ENCODE measurements at places on chromosomes 16 and 17.

GRCh38 chr17:29140631-29141513, 39.3 kb downstream of the MYO18A start:
- DNase-seq: peak; percentile 79

DNA sequence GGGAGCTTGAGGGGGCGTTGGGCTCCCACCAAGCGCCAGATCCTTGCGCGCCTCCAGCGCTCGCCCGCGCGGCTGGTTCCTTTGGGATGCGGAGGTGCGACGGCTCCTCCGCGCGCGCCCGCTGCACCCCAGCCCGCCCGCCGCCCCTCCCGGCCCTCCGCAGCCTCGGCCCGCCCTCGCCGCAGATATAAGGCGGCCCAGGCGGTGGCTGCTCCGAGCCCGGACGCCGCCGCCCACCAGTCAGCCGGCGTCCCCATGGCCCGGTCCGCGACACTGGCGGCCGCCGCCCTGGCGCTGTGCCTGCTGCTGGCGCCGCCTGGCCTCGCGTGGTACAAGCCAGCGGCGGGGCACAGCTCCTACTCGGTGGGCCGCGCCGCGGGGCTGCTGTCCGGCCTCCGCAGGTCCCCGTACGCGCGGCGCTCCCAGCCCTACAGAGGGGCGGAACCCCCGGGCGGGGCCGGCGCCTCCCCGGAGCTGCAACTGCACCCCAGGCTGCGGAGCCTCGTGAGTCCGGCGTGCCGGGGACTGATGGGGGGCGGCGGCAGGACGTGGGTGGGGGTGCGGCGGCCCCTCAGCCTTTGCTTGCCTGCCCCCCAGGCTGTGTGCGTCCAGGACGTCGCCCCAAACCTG, at the start of gene NPB:
NPB (plus strand) TSS at position 216 of the 630 bp plus-strand sequence; CDS start at position 256, 40 bp downstream.
- peak; percentile 24 for DNase-seq

GRCh38 chr16:56691885-56692284, 9.6 kb downstream of the MT1X start:
- DNase-seq: no peak

DNA sequence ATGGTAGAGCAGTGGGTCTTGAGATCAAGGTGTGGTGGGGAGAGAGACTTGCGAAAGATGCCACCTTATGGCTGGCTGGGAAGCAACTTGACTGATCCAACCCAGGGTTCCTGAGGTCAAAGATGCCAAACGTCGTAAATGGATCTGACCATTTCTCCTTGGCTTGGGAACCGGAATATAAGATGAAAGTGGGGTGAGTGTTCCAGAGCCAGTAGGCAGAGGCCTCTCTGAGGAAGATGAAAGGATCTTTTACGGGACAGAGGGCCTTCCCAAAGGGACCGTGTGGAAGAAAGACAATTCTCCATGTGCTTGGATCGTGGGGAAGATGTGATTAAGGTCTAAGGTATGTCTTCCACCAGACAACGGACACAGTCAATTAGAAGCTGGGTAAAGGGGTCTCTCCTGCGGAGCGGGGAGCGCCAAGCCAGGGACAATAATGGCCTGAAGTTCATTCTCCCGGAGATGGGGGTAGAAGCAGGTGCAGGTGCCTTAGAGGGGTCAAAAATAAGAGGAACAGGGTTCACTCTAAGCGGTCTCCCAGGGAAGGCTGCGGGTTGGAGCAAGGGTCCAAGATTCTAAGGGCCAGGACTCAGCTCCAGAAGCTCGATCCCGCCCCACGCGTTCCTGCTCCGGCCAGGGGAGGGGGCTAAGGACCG, 800 bp downstream of the FXR2 start:
- DNase-seq: peak; percentile 31

DNA sequence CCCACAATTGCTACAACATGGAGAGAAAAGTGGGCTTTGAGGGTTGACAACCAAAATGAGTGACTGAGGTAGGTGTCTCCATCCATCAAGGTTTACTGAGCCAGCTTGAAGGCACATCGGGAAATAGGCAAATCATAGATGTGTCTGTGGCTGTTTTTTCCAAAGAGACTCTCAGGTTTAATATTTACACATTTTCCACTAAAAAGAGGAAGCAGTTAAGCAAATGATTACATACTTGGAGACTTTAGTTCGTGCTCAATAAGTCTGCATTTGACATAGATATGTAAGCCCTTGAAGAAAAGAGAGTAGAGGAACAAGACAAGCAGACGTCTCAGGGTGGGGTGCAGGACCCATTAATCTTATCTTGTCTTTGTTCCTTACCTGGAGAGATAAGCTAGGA, 148.9 kb upstream of the COX10 start:
- no peak for DNase-seq

DNA sequence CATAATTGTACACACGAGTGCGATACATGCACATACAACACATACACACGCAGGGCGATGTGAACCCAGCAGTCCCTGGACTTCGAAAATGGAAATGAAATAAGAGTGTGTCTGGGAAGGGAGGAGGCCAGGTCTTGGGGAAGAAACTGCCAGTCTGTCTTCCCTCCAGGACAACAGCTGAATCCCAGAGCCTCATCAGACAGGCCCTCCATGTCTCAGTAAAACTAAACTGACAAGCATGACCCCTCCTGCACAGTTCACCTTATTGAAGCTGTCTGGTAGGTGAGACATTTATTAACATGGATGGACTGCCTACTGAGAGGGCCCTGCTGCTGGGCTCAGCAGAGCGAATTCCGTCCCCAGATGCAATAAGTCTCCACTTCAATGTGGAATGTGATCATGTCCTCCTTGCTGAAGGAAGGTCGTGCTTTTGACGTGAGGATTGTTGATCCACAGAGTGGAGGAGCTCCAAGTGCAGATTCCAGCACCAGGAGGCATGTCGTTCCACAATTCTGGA, 117.4 kb downstream of the SOX9 start:
- DNase-seq: no peak

- no peak for DNase-seq
Measured at GRCh38 chr16:57151369-57151768, 34.5 kb downstream of the PSME3IP1 start.

DNA sequence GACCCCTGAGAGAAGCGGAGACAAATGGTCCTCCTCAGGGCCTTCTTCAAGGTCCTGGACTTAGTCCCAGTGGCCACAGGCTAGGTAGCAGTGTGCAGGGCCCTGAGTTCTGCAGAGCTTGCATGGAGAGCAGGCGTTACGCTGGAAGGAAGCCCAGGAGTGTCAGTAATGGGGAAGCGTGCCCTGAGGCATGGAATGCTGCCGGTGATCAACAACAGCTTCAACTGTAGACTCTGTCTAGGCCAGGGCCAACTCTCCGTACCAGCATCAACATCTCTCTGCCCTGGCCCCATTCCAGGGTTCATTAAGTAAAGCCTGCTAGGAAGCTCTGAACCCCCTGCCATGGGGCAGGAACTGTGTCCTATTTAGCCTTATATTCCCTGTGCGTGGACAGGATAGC, 568 bp upstream of the TNK1 start:
- DNase-seq: no peak

DNA sequence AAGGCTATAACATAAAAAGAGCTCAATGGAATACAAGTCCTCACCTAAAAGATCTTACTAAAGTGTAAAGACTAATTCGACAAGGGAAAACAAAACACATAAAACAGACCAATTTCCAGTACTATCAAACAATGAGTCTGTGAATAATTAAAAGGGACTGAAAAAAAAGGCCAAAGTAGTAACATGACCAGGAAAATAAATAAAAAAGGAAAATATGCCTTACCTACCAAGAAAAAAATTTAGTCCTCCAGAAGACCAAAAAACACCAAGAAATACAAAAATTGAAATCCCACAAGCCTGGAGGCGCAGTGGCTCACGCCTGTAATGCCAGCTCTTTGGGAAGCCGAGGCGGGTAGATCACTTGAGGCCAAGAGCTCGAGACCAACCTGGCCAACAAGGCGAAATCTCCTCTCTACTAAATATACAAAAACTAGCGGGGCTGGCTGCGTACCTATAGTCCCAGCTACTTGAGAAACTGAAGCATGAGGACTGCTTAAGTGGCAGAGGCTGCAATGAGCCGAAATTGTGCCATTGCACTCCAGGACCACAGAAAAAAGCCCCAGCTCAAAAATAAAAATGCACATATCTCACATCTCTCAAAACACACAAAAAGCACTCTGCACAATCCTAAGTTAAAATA, 60.8 kb downstream of the TEX14 start:
- no peak for DNase-seq

DNA sequence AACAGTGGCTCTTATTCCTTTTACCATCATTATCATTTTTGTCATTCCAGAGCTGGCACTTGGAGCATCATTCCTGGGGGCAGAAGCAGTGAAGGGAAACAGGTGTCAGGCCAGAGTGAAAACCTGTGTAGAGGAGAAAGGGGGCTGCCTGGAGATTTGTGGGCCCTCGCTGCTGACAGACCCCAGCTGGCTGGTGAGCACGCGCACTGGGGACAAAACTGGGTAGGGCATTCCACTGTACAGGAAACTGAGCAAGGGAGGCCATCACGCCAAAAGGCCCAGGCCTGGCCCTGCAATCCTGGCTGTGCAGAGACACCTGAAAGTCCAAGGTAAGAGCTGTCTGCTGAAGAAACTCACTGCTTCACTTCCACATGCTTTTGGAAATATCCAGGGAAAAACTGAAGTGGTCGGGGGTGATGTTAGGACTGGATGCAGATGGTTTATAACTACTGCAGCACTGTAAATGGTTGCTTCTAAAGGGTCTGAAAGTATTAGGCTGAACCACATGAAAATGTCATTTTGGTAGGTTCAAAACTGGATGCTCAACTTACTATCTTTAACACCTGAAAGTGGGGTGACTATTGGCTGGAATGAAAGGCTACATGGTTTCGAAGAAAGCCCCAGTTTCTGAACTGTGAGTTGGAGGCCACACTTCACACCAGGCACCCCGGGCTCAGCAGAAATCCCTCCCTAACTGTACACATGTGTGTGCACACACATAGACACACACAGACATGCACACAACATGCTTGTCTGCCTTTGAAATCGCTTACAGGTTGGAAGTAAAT, 225.0 kb downstream of the C16orf78 start:
- DNase-seq: no peak

DNA sequence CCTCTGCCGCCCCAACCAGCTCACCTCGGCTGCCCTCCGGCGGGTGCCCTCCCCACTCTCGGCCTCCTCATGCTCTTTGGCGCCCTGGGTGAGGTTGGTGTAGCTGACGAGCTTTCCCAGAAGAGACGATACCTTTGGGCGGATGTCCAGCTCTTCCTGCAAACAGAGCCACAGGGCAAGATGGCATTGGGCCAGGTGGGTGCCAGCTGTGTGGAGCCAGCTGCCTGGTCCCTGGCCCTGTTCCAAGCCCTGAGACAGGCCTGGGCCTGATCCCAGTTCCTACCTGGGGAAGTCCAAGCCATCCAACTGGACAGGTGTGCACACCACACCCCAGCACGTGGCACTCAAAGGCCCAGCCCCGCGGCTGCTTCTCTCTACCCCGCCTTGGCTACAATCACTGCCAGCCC, 6.9 kb downstream of the SLC12A4 start:
- DNase-seq: peak; percentile 71

DNA sequence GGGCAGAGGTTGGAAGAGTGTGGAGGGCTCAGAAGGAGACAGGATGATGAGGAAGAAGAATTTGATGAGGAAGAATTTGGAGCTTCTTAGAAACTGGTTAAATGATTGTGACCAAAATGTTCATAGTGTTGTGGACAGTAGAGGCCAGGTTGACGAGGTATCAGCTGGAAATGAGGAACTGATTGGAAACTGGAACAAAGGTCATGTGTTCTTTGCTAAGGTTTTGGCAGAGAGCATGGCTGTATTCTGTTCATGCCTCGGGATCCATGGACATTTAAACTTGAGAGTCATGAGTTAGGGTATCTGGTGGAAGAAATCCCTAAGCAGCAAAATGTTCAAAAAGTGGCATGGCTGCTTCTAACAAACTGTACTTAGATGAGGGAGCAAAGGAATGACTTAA, 19.3 kb downstream of the CHMP6 start:
- DNase-seq: no peak

DNA sequence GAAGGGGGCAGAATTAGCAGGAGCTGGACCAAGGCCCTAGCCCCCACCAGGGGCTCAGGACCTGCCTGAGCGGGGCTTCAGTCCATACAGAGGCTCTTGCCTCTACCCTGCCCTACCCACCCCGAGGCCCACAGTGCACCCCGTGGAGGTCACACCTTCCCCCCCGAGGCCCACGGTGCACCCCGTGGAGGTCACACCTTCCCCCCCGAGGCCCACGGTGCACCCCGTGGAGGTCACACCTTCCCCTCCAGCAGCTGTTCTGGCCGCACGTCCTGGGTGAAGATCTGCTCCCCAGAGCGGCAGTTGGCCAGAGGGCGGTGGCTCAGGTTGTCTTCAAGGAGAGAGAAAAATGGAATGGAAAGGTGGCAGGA, 11.4 kb downstream of the CASKIN2 start:
- DNase-seq: no peak

- no peak for DNase-seq
Measured at GRCh38 chr16:66703406-66704215, 7.1 kb upstream of the CMTM4 start.

- no peak for DNase-seq
Measured at GRCh38 chr16:4859190-4859899, 12.1 kb downstream of the UBN1 start.

DNA sequence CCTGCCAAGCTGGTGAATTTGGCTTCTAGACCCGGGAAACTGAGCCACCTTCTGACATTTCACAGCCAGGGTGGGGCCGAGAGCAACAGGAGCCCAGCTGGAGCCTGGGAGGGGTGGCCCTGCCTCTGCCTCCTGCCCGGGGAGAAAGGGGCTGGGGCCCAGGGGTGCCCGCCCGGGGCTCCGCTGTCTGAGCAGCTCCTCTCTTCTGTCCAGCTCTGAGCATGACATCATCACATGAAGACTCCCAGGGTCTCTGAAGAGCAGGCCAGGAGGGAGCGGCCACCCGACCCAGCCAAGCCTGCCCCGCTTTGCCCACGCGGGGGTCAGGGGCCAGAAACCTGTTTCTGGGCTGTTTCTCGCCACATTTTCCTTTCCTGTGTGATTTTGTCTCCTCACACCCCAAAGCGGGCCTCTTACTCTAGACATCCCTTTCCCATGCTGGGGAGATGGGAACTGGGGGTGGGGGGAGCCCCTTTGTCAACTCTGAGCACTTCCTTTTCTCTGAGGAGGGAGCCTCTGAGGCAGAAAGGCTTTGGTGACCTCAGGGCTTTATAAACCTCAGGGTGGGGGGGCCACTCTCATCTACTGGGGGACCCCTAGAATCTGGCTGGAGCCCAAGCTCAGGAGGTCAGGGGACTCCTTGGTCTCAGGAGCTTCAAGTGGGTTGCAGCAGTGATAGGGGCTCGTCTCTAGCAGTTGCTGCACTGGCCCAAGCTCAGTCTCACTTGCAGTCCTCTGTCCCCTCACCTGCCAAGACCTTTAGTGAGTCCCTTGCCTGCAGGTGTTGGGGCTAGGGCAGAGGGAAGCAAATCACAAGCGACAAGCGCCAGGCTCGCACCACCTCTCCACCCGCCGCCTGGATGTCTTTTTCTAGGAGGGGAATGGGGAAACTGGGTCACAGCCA, 7.6 kb downstream of the UBALD2 start:
- no peak for DNase-seq

Measured in myocyte (in vitro differentiated cells).